ENCODE measurements at places on chromosomes 7 and 10.

GRCh38 chr7:156088115-156088514, 275.9 kb upstream of the SHH start:
- DNase-seq: no peak

- peak; percentile 78 for DNase-seq
Observed at GRCh38 chr10:75234017-75234682, 1.6 kb downstream of the COMTD1 start.

GRCh38 chr7:22093001-22093400, 147.3 kb upstream of the CDCA7L start:
- no peak for DNase-seq

- DNase-seq: no peak
Observed at GRCh38 chr7:145339319-145339718, 503.5 kb upstream of the TPK1 start.

DNA sequence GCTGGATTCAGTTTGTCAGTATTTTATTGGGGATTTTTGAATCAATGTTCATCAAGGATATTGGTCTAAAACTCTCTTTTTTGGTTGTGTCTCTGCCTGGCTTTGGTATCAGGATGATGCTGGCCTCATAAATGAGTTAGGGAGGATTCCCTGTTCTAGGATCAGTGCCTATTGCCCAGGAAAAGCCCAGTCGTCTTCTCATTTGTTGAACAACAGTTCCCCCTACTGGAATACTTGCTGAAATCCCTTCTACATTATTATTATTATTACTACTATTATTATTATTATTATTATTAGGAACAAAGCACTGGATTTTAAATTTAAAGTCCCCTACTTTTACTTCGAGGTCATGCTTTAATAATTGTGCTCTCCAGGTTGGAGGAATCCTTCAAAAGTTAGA, 528.9 kb downstream of the MAGI2 start:
- no peak for DNase-seq

GRCh38 chr10:74637685-74638084, 188.7 kb upstream of the KAT6B start:
- DNase-seq: no peak

DNA sequence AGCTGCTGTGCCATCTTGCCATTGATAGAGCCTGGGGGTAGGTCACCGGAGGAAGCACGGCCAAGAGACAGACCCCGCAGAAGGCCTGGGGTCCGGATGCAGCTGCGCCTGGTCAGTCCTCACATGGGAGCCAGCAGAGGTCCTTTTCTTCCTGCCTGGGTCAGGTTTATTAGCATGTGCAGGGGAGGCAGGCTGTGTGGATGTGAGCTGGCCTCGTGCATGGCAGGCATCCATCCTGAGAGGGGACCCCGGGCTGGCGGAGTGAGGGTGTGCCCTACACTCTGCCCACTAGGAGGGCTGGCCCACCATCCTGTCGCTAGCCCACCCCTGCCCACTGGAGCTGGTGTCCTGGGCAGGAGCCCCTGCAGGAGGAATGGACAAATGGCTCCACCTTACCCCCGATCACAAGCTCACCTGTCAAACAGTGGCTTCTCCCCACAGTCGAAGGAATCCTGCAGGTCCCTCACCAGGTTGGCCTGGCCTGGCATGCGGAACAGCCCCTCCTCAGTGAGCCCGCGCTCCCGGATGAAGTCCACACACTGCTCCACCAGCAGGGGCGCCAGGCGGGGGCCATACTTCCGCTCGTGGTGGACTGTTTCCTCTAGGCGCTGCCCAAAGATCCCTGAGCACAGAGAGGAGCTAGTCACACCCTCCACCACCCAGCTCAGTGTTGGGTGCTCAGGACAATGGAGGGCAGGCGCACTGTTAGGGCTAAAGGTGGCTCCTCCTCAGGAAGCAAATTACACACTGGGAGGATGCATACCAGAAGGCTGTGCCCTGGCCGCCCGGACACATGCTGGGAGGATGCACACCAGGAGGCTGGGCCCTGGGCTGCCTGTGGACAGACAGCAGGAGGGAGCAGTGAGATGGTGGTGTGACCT, 145.4 kb downstream of the ARHGAP22 start:
- no peak for DNase-seq

GRCh38 chr7:134886353-134887057, 99.8 kb upstream of the AGBL3 start:
- no peak for DNase-seq

DNA sequence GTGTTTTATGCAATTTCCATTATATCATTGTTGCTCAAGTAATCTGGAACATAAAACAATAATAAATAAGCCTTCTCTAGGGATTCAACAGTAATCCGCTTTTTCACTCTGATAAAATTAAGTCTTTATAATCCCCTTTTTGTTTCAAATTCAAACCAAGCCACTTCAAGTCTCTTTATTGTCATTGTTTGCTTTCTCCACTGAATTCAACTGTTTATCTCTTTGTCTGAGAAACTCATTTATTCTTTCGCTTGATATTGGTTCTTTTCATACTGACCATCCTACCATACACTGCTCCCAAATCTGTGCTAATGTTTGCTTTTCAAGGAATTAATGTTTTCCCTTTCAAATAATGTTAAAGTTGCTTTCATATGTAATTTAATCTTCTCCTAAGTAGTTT, 550.4 kb upstream of the PCDH15 start:
- DNase-seq: no peak

DNA sequence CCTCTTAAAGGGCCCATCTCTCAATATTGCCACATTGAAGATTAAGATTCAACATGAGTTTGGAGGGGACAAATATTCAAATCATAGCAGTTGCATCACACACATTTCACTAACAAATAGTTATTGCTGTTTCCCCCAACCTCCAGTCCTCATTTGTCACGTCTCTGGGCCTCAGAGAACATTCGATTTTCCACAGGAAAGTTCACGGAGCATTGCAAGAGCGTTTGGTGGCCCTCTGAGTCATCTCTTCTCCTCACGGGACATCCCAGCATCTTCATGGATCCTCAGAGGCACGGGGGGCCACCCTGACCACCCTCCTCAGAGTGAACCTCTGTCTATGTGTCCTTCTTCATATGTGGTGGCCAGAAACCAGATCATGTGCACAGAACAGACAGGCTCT, 50.3 kb upstream of the CHST15 start:
- no peak for DNase-seq

DNA sequence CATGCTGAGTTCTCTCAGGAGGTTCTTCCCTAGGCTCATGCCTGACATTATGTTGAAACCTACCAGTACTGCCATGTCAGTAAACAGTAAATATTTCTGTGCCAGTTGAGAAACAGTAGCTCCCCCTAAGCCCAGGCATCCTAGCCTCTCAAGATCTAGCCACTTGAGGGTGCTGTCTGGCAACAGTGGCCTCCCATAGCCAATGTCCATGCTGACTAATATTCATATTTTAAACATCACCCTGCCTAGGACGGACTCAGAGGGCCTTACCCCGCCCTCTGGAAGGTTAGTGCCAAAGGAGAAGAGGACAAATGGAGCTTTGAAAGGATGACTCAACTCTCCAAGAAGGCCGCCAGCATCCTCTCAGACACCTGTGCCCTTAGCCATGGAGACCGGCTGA, 7.7 kb downstream of the ACSM6 start:
- DNase-seq: no peak

DNA sequence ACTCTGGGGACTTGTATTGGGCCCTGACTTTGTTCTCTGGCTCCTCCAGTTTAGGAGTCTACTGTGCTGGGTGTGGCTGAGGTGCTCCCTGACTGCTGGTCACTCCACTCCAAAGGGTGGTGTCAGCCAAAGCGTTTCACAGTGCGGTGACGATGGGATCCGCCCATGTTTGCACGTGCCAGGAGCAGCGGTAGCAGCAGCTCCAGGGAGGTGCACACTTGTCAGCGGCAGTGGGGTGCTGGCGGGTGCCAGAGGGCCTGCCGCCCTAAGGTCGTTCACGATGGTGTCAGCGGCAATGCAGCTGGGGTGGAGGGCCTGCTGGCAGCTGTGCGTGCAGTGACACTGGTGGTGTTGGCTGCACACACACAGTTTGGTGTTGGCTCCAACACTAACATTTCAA, 268.5 kb upstream of the AKR1E2 start:
- DNase-seq: no peak

- no peak for DNase-seq
Observed at GRCh38 chr7:123689250-123689649, 33.6 kb downstream of the LMOD2 start.

DNA sequence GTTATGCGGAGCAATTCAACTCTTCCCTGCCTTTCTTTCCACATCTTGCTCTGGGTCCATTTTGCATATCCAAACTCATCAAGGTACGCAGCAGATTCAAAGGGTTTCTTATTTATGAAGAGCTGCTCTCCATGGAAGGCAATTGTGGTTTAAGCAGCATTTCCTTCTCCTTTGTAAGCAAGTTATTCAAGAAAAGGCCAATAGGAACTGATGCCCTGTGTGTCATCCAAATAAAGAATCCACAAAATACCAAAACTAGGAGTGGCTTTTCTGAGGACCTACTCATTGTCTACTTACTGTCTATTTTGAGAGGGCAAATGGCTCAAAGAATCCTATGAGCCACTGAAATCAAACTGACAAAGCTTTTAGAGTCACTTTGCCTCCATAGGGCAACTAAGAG, 253.1 kb downstream of the PTEN start:
- no peak for DNase-seq

- peak; percentile 34 for DNase-seq
Observed at GRCh38 chr7:151198945-151199848, 11.1 kb downstream of the H2BK1 start.

- no peak for DNase-seq
Observed at GRCh38 chr7:18200855-18201254, 173.2 kb upstream of the PRPS1L1 start.

DNA sequence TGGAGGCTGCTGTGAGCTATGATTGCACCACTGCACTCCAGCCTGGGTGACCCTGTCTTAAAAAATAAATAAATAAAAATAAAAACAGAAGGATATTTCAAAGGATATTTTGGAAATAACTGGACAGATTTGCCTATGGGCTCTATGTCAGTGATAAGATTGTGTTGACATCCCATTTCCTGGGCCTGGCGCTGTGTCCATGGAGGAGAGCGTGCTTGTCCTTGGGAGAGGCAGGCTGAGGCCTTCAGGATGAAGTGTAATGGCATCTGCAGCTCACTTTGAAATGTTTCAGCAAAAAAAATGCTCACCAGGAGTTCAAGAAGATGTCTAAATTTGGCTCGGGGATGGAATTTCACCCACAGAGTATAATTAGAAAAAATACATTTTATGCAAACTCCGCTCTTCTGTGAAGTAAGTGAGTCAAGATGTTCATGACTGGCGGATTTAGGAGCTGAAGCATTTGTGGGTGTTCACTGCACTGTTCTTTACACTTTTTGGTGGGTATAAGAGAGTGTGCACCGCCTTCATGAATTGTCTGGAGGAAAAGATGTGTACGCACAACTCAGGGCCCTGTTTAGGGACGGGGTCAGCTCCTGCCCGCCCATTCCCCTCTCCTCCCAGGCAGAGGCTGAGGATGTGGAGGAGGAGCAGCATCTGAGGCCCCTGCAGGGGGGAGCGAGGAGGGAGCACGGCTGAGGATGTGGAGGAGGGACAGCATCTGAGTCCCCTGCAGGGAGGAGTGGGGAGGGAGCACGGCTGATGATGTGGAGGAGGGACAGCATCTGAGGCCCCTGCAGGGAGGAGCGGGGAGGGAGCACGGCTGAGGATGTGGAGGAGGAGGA, 18.5 kb upstream of the FOXL3 start:
- no peak for DNase-seq

DNA sequence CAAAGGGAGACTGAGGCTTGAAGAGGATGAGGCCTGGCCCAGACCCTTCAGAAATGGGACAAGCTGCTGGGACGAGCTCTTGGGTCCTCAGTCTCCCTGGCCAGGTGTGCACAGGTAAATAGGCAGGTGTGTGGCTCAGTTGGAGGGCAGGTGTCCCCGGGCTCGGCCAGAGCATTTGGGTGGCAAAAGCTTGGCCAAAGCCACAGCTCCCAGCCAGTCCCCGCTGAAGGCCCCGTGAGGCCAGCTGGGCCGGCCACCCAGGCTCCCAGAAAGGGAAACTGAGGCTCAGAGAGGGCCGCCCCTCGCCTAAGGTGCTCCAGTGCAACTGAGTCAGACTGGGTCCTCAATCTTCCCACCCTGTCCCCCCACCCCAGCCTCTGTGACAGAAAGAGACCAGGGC, 37.3 kb downstream of the MICALL2 start:
- DNase-seq: no peak
